NCI-H1930 (cell line): ENCODE measurements at places on chromosomes 5 and 9.
A peak's percentile ranks its signal among the peaks of the same experiment; 100 is the strongest.

- DNase-seq, result no peak
Measured at GRCh38 chr9:98917746-98918487, 25.8 kb upstream of the COL15A1 start.

- DNase-seq, result no peak
Measured at GRCh38 chr9:18632632-18633403, 158.9 kb downstream of the ADAMTSL1 start.

DNA sequence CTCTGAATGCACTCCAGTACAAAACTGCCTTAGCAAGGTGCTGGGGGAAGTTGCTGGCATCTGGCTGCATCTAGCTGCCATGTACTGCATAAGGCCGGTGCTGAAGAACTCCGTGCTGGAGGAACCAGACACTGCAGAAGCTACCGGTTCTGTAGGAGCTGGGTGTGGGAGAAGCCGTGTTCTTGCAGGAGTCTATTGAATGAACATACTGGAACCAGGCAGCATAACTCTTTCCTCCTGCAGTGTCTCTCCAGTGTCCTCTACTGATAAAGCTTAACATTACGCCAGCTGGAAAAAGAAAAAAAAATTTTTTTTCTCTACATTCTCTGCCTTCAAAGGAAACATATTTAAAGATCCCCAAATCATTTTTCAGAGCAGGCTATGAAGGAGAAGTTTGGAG lies 38.5 kb downstream of the VPS13A start:
- DNase-seq, result no peak

DNA sequence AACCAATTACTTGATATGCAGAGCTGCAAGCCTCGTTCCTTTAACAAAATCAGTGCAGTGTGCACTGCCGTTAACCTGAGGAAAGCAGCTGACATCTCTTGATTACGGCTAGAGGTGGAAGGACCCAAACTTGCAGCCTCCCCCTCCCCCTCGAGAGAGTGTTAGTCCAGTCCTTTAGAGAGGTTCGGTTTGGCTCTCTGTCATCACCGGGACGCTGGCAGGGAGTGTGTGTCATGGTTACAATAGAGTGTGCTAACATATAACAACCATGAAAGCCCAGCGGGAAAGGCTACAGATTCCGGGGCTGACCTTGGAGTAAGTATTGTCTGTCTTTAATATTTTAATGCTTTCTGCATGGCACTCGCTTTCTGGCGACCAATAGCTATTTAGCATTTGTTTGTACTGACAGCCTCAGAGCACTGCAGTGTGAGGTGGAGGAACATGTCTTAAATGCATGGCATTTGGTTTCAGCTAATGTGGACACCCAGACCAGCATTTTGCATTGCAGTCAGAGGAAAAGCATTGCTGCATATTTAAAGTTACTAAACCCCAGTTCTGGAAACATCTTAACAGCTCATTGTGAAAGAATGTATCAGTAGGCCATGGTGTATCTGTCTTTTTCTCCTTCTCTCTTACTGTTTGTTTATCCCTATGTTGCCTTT lies 237.5 kb downstream of the CD180 start:
- DNase-seq, result no peak

GRCh38 chr5:144028636-144029035 lies 141.8 kb downstream of the YIPF5 start:
- no peak for DNase-seq

DNA sequence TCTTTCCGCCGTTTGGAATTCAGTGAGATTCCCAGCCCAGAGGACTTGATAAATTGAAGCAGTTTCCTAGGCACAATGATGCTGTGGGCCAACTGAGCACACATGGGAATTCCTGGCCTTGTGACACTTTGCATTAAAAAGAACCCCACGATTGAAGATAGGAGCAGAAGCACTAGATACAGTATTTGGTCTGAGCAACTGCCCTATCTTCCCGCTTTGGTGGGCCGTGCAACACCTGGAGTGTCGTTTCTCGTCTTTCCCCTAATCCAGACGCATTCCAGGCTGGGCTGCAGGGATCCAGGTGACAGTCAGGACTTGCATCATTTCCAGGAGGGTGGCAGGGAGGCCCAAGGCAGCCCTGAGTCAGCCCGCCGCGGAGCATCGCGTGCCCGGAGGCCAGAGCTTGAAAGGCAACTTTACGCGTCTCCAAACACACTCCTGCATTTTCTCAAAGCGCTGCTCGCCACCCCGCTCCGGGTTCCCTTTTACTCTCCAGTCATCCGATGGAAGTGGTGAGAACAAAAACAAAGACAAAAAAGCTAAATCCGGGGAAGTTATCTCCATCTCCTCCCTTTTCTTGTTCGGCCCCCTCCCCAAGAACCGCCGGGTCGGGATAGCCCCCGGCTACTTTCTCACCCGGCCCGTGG lies 753 bp upstream of the STC2 start:
- peak; percentile 7 for DNase-seq

GRCh38 chr9:16119261-16120230 lies 566.7 kb downstream of the CCDC171 start:
- DNase-seq, result no peak

GRCh38 chr5:91271999-91272398 lies 111.1 kb downstream of the ARRDC3 start:
- no peak for DNase-seq

DNA sequence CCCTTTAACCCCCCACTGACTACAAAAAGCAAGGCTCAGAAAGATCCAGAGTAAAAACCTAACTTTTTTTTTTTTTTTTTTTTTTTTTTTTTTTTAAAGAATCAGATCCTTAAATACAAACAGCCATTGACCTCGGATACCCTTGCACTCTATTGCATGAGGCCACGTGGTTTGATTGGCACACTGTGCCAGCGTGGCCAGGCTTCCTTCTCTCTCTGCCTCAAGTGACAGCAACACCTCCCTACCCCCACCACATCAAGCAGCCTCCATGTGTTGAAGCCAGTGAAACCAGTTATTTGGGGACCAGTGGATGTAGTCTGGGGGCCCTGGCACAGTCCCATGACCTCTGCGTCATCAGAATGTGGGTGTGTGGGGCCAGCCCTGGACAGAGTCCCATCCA lies 71.4 kb downstream of the OTULIN start:
- no peak for DNase-seq

DNA sequence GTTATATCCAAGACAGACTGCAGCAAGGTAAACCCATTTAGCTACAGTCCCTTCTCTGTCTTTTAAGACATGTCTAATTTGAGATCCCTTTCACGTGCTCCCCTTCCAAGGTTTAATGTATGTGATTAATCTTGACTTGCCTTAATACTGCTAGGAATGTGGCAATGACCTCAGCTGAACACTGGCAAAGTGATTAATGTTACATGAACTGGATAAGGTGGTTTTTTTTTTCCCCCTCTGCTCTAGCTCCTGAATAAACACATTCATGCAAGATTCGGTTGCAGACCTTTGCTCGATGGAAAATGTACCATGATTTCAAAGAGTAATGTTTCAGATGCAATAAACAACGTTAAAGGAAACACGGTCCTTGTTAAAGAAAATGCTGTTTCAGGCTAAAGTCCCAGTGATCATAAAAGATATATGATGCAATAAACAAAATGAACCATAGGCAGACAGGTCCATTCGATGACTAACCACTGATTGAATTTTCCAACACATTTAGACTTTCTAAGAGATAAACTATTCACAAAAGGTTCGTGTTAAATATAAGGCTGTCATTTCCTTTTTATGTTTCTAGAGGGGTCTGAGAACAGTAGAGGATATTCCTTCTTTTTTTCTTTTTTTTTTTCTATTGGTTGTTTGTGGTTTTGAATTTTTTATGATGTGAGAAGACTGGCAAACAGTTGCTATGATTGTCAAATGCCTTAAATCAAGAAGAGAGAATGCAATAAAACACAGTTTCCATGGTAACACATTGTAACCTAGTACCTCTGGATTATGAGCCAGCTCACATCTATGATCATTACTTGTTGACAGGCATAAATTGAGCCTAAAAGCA lies 44.7 kb upstream of the ZNF608 start:
- DNase-seq, result peak; percentile 18

DNA sequence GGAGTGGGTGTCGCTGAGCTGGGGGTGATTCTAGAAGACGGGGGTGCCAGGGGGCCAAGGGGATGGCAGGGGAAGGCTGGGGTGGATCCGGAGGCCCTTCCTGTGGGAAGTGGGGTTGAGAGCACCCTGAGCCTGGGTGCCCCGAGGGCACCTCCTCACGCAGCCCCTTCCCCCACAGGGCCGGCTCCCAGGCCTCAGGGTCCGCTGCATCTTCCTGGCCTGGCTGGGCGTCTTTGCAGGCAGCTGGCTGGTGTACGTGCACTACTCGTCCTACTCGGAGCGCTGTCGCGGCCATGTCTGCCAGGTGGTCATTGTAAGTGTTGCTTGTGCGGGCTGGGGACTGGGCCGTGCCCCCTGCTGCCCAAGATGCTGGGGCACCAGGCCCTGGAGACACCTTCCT lies 5.0 kb downstream of the DIPK1B start:
- DNase-seq, result no peak

DNA sequence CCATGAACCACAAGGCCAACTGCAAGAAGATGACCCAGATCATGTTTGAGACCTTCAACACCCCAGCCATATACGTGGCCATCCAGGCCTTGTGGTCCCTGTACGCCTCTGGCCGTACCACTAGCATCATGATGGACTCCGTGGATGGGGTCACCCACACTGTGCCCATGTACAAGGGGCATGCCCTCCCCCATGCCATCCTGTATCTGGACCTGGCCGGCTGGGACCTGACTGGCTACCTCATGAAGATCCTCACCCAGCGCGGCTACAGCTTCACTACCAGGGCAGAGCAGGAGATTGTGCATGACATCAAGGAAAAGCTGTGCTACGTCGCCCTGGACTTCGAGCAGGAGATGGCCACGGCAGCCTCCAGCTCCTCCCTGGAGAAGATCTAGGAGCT lies 153.7 kb downstream of the CAVIN4 start:
- DNase-seq, result no peak

DNA sequence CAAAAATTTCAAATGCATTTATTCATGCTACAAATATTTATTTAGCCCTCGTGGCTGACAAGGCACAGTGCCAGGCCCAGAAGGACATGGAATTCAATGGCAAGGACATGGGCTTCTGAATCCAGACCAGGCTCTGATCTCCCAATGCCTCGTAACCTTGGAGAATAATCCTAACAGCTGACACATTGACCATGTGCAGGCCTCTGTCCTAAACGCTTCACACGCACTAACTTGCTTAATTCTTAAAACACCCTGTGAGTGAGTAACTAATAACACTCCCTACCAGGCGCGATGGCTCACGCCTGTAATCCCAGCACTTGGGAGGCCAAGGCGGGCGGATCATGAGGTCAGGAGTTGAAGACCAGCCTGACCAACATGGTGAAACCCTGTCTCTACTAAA lies 33.2 kb downstream of the MYO10 start:
- DNase-seq, result no peak

- no peak for DNase-seq
Measured at GRCh38 chr9:126599047-126599650, 14.6 kb upstream of the LMX1B start.
